ENCODE measurements at places on chromosomes 13 and 19. TPM values are rescaled to one million over a fixed set of nuclear protein-coding genes. Genes with fewer than 3 reads are reported as not detected.

DNA sequence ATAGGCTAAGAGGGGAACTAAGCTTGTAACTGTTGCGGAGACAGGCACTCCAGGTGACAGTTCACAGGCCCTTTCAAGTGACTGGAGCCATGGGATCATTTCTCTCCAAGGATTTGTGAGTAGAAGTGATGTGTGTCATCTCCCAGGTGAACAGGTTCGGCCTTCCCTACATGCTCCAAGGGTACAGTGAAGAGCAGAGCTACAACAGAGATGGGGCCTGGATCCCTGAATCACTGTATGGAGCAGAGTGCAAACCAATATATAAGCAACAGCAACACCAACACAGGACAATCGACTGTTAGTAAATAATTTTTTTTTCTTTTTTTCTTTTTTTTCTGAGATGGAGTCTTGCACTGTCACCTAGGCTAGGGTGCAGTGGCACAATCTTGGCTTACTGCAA lies 15.0 kb downstream of the ZSCAN18 start:
- H3K27me3 ChIP-seq, result no peaks in the 10 kb centered on the region
- no peak overlapping the region for H3K4me3 ChIP-seq

DNA sequence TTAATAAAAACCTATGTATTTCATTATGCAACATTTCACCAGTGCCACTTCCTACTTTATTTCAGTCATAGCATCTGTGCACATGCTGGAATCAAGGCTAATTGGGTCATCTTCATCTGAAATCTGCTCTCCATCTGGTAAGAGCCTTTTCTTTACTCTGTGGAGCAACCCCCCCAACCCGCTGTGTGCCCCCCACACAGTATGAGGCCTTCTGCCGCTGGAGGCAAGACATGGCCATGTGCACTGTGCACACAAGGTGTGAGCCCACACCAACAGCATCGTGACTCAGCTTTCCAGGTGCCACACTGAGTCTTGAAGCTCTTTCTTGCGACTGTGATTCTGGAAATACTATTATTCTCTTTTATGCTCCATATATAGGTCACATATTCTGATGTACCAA lies 471.0 kb downstream of the TBC1D4 start:
- H3K36me3 ChIP-seq, result no peaks in the 10 kb centered on the region
- H3K27ac ChIP-seq, result no peak overlapping the region
- DNase-seq, result no peak
- H3K4me1 ChIP-seq, result no peaks in the 10 kb centered on the region
- no peak overlapping the region for H3K4me3 ChIP-seq
- H3K27me3 ChIP-seq, result no peaks in the 10 kb centered on the region

GRCh38 chr13:36432106-36432544 lies at the start of gene CCNA1:
TSS of gene CCNA1 (plus strand) at chr13:36432495. CDS start at chr13:36433057, 562 bp downstream.
- H3K36me3 ChIP-seq, result no peaks in the 10 kb centered on the region
- DNase-seq, result no peak

GRCh38 chr13:108315273-108315672 lies 45.8 kb downstream of the TNFSF13B start:
- H3K27ac ChIP-seq, result no peak overlapping the region
- no peaks in the 10 kb centered on the region for H3K36me3 ChIP-seq
- no peaks in the 10 kb centered on the region for H3K4me1 ChIP-seq
- H3K4me3 ChIP-seq, result no peak overlapping the region
- DNase-seq, result no peak

DNA sequence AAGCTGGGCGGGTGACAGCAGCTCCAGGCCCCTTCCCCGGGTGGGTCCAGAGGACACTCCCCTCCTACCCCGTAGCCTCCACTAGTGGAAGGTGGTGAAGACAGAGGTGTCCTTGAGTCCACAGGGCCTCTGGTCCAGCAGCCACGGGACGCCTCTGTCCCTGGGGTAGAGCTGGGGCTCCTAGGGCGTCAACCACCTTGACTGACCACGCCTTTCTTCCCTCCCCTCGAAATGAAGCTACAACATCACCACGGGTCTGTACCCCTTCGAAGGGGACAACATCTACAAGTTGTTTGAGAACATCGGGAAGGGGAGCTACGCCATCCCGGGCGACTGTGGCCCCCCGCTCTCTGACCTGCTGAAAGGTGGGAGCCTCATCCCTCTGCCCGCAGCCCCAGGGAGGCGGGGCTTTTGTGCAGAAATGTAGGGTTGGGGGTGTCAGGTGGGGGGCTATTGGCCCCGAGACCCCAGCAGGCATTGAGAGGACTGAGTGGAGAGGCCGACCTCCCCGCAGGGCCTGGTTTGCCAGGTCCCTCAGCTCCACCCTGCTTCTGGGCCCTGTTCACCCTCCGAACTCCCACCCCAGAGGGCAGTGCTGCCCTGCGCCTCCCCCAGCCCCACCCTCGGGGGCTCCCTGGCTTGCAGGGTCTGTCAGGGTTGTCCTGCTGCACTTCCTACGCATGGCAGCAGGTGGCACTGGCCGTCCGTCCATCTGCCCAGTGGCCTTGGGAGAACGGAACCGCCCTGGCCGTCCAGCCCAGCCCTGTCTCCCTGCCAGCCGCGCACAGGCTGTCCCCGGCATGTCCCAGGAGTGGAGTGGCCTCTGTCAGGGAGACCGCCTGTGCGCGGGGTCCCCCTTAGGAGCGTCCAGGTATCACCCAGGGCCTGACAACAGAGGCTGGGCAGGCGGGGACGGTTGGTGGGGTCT lies 15.7 kb downstream of the STK11 start:
- no peak overlapping the region for H3K4me3 ChIP-seq
- H3K27me3 ChIP-seq, result no peaks in the 10 kb centered on the region
- peaks cover 15% of the 10 kb centered on the region for H3K36me3 ChIP-seq
- no peaks in the 10 kb centered on the region for H3K4me1 ChIP-seq
- DNase-seq, result no peak
- no peak overlapping the region for H3K27ac ChIP-seq

Gene PSG5
- polyA plus RNA-seq, result not detected

Gene MUC16
- polyA plus RNA-seq, result not detected
